Stimulated activated CD4-positive, alpha-beta T cell treated with anti-CD3 and anti-CD28 coated beads, Interleukin-12 subunit alpha, Interleukin-12 subunit beta, amount 100 ng/mL, for 4 hours (primary cell): ENCODE measurements at places on chromosomes 12 and 14.

GRCh38 chr14:103624860-103625259 lies 4.2 kb upstream of the KLC1 start:
- DNase-seq, result no peak

- no peak for DNase-seq
These were observed 41.9 kb downstream of the IFNG start for GRCh38 chr12:68117661-68118060.

- no peak for DNase-seq
These were observed 5.7 kb downstream of the PAWR start for GRCh38 chr12:79685068-79685467.

GRCh38 chr14:94278731-94279130 lies 14.3 kb downstream of the SERPINA10 start:
- DNase-seq, result no peak

GRCh38 chr12:93106910-93107309 lies 177.8 kb upstream of the EEA1 start:
- DNase-seq, result no peak

DNA sequence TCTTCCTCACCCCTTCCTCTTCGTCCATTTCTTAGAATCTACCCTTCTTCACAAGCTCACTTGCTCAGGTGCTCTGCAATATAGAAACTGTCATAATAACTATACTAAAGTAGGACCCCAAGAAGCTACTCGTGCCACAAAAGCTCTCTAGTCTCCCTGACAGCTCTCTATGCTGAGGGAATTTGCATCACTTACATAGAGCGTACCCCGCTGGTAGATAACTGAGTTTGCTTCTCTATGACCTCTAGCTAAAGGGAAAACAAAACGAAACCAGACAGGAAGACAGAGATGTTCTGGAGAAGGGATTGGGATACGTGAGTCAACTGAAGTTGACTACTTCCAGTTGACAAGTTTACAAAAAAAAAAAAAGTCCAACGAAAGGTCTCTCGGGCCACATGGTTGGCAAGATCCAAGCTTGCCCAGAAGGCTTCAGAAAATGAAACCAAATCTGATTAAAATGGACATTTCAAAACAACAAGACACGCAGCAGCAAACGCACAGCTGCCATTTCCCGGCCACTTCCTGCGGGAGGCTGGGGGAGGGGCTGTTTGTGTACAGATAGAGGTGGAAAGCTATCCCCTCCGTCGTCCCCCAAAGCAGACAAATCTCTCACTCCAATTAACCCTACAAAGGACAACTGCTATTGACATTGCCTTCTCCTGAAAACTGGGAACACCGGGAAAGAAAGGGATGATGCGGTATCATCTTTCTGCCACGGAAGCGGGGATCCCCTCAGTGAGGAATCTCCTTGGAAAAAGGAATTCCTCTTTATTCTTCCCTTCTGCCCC lies 1.3 kb downstream of the BAZ2A start:
- DNase-seq, result peak; percentile 47

- no peak for DNase-seq
These were observed 91.7 kb downstream of the STXBP6 start for GRCh38 chr14:24958271-24958670.

- DNase-seq, result no peak
These were observed 60.6 kb upstream of the KCNA1 start for GRCh38 chr12:4849115-4849541.

- DNase-seq, result no peak
These were observed 5.6 kb downstream of the NFYB start for GRCh38 chr12:104132351-104132956.

- no peak for DNase-seq
These were observed 16.3 kb downstream of the MARK3 start for GRCh38 chr14:103401223-103402214.

GRCh38 chr14:21034707-21035106 lies at the start of gene RNASE13:
TSS of gene RNASE13 (minus strand) at chr14:21034807. CDS start at chr14:21034288, 519 bp downstream.
- DNase-seq, result no peak

- DNase-seq, result no peak
These were observed 1.5 kb upstream of the CCDC63 start for GRCh38 chr12:110845339-110845682.

- no peak for DNase-seq
These were observed 8.8 kb upstream of the TEX22 start for GRCh38 chr14:105389534-105389933.

- DNase-seq, result peak; percentile 36
These were observed 1.8 kb downstream of the SPSB2 start for GRCh38 chr12:6871052-6871957.

DNA sequence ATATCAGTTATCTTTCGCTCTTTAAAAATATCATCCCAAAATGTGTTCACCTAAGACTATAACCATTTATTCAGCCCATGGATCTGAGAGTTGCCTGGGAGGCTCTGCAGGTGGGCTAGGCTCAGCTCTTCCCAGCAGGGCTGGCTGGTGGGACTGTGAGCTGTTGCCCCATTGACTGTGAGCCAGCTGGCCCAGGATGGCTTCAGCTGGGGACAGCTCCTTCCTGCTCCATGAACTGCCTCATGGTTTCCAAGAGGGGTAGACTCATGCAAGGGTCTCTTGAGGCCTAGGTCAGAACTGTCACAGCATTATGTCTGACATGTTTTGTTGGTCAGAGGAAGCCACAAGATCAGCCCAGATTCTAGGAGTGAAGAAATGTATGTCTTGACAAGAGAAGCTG lies 114.1 kb upstream of the E2F7 start:
- no peak for DNase-seq

DNA sequence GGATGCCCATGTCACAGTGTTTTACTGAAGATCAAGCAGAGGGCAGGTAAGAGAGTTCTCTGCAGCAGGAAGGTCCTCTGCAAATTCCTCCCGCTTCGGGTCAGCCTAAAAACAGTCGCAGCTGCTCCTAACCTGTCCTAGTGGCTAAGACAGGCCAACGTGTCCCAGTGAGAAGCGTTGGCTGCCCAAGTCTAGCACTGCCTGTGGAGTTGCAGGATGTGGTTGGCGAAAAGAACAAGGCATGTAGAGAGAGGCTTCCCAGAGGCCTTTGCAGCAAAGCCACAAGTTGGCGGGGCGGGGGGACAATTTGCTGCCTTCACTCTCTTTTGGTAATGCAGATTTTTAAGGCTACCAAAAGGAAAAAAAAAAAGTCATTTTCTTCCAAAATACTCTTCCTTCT lies 340.1 kb downstream of the BCL11B start:
- peak; percentile 38 for DNase-seq

- no peak for DNase-seq
These were observed 486.2 kb downstream of the VRK1 start for GRCh38 chr14:97283426-97283825.

DNA sequence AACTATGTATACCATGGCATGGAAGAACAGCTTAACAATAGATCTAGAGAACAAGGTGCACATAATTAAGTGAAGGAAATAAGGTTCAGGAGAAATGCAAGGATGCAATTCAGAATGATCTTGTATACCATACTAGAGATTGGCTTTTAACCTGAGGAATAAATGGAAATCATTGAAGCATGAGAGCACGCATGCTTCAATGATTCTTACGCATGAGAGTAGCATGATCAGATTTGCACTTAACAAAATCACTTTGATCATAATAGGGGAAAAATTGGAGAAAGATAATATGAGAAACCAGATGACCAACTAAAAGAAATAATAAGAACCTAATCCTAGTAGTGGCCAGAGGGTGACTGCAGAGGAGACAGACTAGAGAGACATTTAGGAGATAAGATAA lies 133.3 kb upstream of the FSCB start:
- DNase-seq, result no peak

GRCh38 chr14:69715725-69716477 lies 51.0 kb upstream of the SRSF5 start:
- no peak for DNase-seq

- DNase-seq, result no peak
These were observed 47.1 kb upstream of the MTERF2 start for GRCh38 chr12:107033758-107034739.

GRCh38 chr12:12428961-12429657 lies 72.2 kb downstream of the BORCS5 start:
- DNase-seq, result no peak

DNA sequence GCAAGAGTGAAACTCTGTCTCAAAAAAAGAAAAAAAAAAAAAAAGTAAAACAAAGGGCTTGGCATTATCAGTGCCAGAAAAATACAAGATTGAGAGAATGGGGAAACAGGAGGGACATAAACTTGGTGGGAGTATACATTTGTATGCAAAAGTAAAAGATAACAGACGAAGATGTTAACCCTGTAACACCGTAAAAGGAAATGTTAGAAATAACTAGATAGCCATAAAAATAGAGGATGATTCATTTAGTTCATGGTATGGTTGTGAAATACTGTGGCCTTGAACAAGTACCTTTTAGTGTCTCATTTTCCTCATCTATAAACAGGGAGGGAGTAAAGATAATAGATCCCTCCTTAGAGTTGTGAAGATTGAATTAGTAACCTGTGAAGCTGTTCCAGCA lies 33.3 kb downstream of the ATP2A2 start:
- DNase-seq, result no peak

DNA sequence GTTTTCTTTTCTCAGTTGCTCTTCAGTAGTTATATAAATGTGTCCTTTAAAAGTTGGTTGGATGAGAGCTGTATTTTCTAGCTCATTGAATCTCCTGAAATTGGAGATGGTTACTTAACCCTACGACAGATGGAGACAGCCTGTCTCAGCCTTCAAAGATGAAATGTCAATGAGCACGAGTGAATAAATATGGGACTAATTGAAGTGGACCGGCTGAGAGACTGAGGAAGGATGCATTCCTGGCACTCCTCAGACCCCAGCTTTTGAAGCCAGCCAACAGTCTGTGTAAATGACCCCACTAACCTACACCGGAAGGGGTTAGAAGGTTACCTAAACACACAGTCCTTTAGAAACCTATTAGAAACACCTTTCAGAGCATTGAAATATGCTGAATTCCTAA lies 46.6 kb downstream of the PDZRN4 start:
- DNase-seq, result no peak

DNA sequence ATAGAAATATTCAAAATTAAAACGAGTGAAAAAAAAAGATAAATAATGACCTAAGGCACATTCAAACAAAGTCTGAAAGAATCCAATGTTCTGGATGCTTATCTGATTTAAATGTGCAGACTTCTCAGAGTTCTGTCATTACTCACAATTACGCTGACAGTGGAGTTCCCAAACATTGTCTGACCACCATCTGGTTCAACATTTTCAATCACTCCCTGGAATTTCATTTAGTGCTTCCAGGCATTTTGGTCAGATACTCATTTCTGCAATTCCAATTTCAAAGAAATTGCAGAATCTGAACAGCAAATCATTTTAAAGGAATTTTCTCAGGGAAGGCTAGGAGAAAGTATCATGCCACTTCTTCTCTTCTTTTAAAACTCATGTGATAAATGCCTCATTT lies 398.2 kb upstream of the PDE3A start:
- DNase-seq, result no peak

- no peak for DNase-seq
These were observed 80.3 kb downstream of the AVPR1A start for GRCh38 chr12:63070709-63071108.

GRCh38 chr14:104187931-104188726 lies 49.7 kb downstream of the KIF26A start:
- DNase-seq, result no peak

GRCh38 chr14:75279763-75280290 lies 1.2 kb downstream of the FOS start:
- no peak for DNase-seq

GRCh38 chr14:37512173-37512572 lies 82.9 kb downstream of the FOXA1 start:
- DNase-seq, result no peak

DNA sequence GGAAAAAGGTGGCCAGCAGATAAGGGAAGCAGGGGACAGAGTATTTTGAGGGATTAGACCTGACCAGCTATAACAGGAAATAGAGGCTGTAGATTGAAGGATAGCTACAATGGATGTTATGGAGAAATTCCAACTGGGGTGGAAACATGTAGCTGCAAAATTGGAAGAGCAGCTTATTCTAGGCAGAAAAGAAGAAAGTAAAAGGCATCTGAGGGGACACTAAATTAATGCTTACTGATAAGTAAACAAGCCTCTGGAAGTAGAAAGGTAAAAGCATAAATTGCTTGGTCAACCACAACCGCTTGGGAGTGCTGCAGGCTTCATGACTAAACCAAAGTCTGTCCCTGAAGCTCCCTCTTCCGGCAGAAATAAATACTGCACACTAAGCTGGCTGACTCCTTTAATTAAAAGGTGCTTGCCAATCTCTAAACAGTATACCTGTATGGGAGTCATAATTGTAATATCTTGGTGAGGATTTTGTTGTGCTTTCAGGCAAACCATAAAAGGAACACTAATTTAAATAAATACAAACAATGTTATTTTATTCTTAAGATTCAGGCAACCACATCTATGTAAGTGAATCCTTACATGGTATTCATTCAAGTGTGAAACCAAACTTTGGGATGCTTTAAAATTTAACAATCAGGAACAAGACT lies 7.7 kb downstream of the UBC start:
- peak; percentile 75 for DNase-seq
